ENCODE measurements at places on chromosomes 4 and X.

DNA sequence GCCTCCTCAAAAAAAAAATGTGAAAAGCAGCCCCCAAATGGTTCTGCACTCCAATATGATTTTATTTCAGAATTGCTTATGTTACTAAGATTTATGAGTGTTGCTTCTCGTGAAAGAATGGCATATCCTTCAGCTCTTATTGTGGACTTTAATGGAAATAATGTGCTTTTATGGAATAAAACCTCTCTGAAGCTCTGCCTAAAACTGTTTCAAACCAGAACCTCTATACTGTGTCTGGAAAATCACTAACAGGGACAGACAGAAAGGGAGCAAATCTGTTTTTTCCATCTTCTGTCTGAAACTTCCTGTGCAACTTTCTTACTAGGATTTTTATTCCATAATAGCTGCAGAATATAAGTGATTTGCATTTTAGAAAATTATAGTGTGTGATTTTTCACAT is 493.1 kb downstream of the ANKRD50 start:
- no peak for DNase-seq

DNA sequence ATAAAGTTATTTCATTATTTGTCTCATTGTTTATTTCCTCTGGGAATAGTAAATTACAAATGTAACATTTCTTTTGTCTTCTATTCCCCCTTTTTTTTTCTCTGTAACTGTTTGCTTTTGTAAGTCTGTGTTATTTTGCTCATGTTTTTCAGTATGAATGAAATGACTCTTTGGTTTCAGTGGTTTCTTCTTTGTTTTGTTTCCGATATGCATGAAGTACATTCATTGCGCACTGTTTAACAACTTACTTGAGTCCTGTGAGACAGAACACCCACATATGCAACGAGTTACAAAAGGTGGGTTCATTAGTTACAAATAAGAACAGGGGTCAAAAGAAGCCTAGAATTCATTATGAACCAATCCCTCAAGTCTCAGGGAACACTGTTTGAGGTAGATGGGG is 175.0 kb upstream of the UGT8 start:
- DNase-seq, result no peak

DNA sequence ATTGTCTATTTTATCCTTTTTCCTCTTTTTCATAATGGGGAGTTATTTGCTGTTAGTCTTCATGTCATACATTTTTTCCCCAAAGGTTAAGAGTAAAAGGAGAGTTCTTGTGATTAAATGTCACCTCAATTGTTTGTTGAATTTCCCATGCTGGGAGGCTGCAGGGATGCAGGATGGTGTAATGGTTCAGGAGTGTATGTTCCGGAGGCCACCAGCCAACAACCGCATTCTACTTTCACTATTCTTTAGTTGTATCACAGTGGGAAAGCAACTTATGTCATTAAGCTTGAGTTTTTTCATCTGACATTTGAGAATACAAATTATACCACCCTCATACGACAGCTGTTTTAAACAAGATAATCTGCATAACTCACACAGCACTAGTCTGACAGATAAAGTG is 15.4 kb downstream of the AFP start:
- DNase-seq, result peak; percentile 13

- no peak for DNase-seq
Measured at GRCh38 chrX:103431316-103431715, 55.0 kb downstream of the BEX3 start.

DNA sequence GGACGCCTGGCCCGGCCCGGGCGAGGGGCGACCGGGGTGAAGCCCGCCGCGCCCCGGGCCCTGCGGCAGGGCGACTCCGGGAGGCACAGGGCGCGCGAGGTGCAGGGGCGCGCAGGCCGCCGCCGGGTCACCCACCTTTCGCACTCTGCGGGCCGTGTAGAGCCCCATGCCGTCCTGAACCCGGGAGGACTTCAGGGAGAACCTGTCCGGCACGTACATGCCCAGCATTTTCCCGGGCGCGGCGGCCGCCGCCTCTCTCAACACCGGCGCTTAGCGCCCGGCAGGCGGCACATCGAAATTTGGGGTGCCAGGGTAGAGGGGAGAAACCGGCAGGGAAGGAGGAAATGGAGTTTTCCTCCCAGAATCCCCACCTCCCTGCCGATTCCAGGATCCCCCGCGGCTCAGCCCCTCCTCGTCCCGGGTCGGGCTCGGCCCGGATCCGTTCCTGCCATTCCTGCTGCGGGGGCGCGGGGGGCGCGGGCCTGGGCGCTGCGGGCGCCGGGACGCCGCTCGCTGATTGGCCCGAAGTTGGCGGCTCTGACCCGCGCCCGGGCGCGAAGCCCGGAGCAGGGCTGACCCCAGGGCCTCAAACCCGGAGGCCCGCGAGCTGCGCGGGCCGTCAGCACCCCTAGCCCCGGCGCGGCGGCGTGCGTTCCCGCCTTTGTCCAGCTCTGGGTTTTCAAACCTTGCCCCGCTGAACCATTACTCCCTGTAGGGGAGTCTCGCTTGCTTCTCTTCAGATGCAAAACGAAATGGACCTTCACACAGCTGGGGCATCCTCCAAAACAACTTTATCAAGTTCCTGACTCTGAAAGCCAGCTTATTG is at the start of gene PRDM5:
Gene PRDM5 (minus strand): TSS at position 346 of the 826 bp plus-strand sequence. CDS start 118 bp downstream, at position 228.
- no peak for DNase-seq

- DNase-seq, result peak; percentile 48
Measured at GRCh38 chrX:3815896-3816664, 102.6 kb upstream of the PRKX start.

DNA sequence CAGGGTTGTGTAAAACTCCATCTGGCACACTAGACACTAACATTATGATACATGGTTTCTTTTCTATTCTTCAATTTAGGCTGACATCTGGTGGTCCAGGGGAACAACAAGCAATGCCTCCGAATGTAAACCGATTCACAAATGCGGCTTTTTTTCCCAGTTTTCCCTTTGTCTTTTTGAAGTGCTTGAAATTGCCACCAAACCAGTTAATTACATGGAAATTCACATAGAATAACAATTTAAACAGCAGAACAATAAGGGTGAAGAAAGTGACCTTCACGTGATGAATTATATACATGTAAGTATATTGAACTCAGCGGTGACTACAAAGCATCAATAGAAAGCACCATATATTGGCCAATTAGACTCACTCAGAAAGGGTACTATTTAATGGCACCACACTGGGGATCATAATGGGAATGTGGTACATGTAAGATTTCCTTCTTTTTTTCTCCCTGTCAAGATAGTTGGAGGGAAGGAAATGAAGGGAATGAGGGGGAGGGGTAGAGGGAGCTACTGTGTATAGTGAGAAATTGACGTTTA is 103.9 kb downstream of the MMRN1 start:
- DNase-seq, result peak; percentile 76

DNA sequence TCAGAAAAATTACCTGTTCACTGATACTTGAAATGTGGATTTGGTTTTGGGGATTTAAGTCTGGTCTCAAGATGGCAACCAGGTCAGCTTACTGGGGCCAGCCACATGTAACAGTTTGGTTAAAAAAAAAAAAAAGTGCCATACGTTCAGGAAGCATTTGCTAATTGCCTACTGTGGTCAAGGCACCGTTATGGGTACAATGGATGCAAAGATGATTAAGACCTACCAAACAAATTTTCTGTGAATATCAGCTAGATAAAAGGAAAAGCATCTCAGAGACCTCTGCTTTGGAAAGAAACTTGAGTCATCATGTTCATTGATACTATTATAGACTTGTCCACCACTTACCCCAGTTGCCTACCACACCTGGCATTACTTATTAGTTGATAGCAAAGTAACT is 80.9 kb downstream of the FNIP2 start:
- no peak for DNase-seq

GRCh38 chrX:10486373-10486772 is 134.0 kb downstream of the MID1 start:
- DNase-seq, result no peak

DNA sequence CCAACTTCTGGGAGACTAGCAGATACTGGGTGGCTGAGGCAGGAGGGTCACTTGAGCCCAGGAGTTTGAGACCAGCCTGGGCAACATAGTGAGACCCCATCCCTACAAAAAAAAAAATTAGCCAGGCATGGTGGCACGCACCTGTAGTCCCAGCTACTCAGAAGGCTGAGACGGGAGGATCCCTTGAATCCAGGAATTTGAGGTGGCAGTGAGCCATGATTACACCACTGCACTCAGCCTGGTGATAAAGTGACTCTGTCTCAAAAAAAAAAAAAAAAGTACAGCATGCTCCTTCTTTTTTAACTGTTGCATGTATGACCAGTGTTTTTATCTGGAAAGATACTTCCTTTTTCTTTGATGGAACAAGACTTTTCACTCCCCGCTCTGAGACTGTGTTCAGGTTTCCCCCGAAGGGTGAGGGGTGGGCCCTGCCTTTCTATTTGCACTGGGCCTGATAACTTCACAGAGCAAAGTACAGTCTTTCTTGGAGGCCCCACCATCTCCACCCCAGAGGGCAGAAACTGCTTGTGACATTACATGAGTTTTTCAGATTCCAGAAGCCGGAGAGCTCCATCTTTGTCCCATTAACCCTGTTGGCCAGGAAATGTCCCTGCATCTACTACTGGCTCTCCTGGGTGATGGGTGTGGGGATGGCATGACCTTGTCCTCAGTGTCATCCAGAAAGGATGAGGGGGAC is 35.2 kb downstream of the NYX start:
- DNase-seq, result no peak

GRCh38 chr4:88327665-88328064 is 43.3 kb upstream of the PPM1K start:
- no peak for DNase-seq

- no peak for DNase-seq
Measured at GRCh38 chrX:110374559-110374958, 15.9 kb downstream of the RTL9 start.

DNA sequence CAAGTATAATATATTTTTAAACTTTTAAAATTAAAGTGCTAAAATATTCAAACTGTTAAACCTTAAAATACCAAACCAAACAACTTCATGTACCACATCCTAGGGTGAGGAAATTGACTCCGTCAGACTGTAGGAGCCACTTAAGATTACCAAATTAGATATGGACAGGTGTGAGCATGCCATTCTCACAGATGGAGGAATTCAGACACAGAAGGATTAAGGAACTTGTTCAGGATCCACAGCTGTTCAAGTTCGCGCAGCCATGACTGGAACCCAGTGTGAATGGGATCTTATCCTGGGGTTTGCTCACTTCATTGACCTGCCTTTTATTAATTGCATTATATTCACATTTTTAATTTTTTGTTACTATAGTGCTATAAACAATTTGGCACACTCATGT is 224.9 kb upstream of the PCDH7 start:
- DNase-seq, result no peak

DNA sequence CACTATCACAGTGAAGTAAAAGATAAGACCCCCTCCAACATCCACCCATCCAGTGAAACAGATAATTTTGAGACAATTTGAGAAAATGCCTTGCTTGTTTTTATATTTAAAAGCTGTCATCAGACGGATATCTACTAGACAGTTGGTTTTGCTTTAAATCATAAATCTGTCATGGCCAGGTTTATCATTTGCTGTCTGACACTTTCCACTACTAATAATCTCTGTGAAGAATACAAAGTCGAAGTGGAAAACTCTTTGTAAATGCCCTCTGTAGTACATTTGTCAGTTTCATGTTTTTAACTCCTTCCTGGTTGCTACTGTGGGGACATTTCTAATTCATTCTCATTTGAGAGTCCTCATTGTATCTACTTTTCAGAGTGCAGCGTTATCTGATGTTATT is 1606.2 kb upstream of the PCDH7 start:
- DNase-seq, result no peak

- no peak for DNase-seq
Measured at GRCh38 chr4:55183926-55184599, 58.7 kb upstream of the KDR start.

DNA sequence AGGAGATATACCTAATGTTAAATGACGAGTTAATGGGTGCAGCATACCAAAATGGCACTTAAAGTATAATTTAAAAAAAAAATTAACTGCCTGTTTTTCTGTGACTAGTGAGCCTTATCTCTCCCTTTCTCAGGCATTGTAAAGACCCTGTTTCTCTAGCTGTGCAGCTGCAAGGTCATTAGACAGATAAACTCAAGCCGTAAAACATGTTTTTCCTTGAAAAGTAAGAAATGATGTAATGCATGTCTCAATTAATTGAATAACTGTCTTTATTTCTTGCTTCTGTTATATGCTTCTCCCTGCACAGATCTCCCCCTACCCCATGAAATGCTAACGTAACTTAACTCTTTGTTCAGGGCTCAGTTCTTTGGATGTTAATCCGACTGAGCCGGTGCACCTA is 10.5 kb downstream of the TBC1D19 start:
- DNase-seq, result no peak

DNA sequence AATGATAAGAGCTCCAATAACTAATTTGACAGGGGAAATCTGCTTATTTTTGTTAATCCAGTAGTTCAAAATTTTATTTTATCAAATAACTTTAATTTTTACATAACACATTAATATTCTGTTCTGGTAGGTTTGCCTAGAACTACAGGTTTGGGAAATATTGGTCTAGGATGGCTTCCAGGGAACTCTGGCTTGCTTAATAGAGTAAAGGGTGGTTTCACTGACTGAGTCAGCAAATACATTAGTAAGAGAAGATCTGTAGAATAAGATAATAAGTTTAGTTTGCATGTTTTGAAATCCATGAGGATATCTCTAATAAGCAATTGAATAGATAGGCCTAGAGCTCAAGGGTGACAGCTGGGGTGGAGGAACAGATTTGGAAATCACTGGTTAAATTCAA is 500.7 kb downstream of the ZNF674 start:
- no peak for DNase-seq

GRCh38 chrX:70026851-70027200 is 22.9 kb downstream of the AWAT2 start:
- no peak for DNase-seq

- DNase-seq, result peak; percentile 61
Measured at GRCh38 chrX:134484039-134484438, 24.1 kb downstream of the HPRT1 start.

DNA sequence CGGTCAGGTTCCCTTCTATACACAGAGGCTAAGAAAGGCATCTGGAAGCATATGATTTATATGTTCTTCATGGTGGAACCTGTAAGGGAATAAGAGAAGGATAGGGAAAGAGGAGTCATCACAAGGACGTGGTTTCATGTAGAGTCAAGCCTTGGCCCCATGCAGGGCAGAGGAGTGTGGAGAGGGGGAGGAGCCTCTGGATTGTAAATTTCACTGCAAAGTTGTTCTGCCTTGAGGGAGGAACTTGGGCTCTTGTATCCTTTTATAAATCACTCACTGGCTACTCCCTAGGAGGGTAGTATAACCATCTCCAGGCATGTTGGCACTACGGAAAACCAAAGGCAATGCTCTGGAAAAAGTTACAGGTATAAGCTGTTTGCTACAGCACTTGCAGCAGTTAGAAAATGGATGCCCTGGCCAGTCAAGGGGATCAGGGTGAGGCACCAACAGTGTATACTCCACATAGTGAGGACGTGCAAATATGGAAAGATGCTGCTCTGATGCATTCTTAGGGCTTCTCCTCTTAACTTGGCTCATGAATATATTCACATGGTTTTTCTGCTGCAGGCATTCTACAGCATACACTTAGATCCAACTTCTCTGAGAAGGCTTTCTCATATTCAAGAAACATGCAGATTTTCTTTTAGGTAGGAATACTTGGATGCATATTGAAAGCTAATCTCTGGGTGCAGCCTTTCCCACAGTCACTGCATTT is 60.3 kb upstream of the ZNF81 start:
- no peak for DNase-seq

- DNase-seq, result no peak
Measured at GRCh38 chrX:2533424-2533823, 32.6 kb upstream of the DHRSX start.

Measured in NCI-H2171 treated with DMSO at 0.1 percent for 48 hours (cell line).